A673 (cell line): ENCODE measurements at places on chromosomes 3 and 15.

GRCh38 chr3:133836497-133837158, 31.0 kb downstream of the SRPRB start:
- DNase-seq = no peak

DNA sequence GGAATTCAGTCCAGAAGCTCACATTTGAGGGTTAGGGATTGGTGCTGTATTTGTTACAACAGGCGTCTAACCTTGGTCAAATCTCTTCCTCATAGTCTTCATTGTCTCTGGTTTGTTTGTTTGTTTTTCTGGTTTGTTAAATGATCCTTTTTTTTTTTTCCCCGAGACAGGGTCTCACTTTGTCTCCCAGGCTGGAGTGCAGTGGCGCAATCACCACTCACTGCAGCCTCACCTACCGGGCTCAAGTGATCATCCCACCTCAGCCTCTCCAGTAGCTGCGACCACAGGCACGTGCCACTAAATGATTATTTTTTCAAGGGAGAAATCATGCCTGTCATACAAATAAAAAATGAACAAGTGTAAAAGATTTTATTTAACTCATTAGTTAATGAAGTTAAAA, 14.3 kb upstream of the ADPGK start:
- DNase-seq = no peak

GRCh38 chr15:31465083-31465955, 138.7 kb downstream of the KLF13 start:
- DNase-seq = no peak

GRCh38 chr15:25055356-25056068, 100.7 kb downstream of the SNRPN start:
- no peak for DNase-seq

DNA sequence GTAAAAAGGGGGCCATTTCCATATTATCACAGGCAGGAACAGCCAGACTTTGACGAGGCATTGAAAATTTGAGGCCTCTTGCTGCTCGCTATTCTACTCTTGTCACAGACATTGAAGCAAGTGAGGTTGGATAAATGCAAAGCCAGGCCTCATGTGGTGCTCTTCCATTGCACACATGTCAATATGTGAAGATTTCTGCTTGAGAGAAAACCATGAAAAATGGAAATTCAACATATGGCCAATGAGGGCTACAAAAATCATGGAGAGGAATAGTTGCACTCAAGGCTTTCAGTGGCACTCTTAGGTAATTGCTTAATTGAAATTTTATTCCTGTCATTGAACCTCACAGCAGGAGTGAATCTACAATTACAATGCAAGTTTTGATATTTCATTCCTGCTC, 185.6 kb upstream of the MBNL1 start:
- peak; percentile 41 for DNase-seq
